ENCODE measurements at places on chromosomes 1 and 21. TPM values are rescaled to one million over a fixed set of nuclear protein-coding genes. Genes with fewer than 3 reads are reported as not detected.

GRCh38 chr1:169308313-169309039 is 59.1 kb downstream of the NME7 start:
- DNase-seq = no peak

- DNase-seq = peak; percentile 88
Measured at GRCh38 chr21:35840197-35840799, 220.0 kb downstream of the SETD4 start.

- no peak for DNase-seq
Measured at GRCh38 chr1:207097871-207098324, 6.1 kb upstream of the C4BPA start.

- peak; percentile 24 for DNase-seq
Measured at GRCh38 chr1:177780096-177780700, 189.7 kb downstream of the SEC16B start.

GRCh38 chr1:96756789-96757188 is 35.2 kb downstream of the PTBP2 start:
- DNase-seq = no peak

- no peak for DNase-seq
Measured at GRCh38 chr1:212864201-212864600, 6.1 kb downstream of the FLVCR1 start.

GRCh38 chr1:34619256-34619655 is 135.6 kb upstream of the GJB5 start:
- no peak for DNase-seq

DNA sequence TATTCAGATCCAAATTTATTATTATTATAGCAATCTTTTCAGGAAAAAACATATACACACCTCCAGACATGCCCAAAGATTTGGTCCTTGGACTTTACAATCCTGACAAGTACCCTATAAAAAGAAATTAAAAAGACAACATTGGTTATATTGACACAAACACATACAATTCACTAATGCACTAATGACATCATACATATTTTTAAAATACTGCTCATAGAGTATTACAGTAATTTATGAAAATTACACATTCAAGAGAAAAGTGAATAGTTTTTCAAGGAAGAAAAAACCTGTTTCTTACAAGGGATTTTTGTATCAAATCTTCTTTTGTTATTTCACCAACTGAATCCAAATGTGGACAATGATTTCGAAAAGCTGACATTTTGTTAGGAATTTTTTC is 18.3 kb downstream of the USP33 start:
- no peak for DNase-seq

GRCh38 chr1:19210772-19211549 is 895 bp upstream of the UBR4 start:
- DNase-seq = no peak

DNA sequence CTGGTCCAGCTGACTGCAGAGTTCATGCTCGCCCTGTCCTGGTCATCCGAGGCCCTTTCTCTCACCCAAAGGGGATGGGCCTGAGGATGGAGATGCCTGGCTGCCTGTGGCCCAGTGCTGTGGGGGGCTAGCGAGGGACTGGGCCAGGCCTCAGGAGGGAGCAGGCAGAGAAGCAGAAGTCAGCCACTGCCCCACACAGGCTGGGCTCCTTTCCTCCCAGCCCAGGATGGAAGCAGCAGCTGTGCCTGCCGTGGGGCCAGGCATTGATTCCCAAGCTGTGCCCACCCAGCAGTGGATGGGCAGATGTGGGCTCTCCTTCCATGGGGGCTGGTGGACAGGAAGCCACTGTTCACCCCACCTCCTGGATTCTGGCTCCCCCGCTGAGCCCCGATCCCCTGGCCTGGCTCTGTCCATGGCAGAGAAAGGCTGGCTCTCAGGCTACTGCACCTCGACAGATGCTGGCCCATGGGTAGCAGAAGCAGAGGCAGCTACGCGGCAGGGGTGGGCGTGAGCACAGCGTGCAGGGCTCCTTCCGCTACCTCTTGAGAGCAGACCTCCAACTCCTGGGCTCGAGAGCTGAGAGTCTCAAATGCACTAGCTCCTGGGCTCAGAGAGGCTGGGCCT is 24.6 kb downstream of the RUNX3 start:
- no peak for DNase-seq

GRCh38 chr1:39737546-39738169 is 1.0 kb upstream of the PPIE start:
- DNase-seq = peak; percentile 20

DNA sequence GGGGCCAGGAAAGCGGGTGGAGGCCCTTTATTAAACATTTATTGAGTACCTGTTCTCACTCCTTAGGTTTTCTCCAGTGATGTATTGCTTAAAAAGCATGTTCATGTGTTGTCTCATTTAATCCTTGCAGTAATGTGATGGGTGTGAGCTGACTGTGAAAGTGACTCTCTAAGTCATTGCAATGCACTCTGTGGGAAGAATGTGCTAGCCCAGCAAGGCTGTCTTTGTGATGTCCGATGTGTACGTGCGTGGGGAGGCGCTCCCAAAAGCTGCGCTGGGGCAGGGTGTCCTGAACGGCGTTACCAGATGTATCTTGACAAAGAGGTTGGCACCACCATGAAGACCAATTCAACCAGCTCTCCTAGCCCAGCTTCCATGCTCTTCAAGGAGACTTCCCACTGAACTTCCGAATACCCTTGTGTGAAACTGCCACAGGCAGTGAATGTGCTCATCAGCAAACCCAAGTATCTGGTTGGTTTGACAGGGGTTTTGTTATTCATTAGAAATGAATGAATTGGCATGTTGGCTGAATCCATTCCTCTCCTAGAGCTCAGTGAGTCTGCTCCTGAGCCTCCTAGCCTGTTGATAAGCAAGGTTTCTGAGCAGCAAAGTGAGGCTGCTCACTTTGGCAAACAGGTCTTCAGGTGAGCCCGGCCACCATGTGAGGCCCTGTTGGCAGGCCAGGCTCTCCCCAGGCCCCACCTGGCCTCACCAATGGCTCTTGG is 28.0 kb downstream of the NUAK2 start:
- DNase-seq = no peak

GRCh38 chr21:33432496-33432895 is 29.3 kb downstream of the IFNGR2 start:
- DNase-seq = no peak

GRCh38 chr21:32993894-32994293 is 31.8 kb upstream of the OLIG2 start:
- no peak for DNase-seq

DNA sequence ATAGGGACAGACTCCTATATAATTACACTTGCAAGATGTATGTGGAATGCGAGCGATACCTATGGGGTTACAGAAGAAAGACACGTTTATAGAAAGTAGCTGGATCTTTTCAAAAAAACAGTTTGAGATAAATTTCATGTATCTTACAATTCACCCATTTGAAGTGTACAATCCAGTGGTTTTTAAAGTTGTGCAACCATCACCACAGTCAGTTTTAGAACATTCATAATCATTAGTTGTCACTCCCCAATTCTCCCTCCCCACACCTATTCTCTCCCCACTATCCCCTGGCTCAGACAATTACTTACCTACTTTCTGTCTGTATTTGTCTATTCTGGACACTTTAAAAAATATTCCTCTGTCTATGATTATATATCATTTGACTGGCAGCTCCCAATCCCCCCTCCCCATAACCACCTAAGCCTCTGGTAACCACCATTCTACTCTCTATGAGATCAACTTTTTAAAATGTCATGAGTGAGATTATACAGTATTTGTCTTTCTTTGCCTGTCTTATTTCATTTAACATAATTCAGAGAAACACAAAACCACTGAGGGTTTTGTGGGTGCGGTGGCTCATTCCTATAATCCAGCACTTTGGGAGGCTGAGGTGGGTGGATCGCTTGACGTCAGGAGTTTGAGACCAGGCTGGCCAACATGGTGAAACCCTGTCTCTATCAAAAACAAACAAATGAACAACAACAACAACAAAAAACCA is 39.1 kb downstream of the MRPS6 start:
- no peak for DNase-seq

- no peak for DNase-seq
Measured at GRCh38 chr1:62076286-62076685, 118.4 kb upstream of the L1TD1 start.

DNA sequence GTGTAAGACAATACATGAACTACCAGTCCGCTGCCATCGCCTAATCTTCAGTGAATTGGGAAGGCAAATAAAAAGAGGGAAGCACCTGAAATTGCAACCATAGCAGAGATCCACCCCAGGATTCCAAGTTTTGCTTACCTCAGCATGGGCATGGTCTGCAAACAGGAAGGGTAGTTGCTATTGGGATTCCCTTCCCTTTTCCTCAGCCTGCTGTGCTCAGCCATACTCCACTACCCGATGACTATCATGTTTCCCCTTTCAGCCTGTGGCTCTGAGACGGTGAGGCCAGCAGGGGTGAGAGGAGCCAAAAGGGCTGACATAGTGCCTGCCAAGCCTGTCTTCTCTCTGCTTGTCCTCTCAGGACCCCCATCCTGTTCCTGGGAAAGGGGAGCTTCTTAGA is 64.2 kb downstream of the GPR137B start:
- DNase-seq = peak; percentile 29

- DNase-seq = peak; percentile 90
Measured at GRCh38 chr1:219566951-219567947, 45.7 kb downstream of the ZC3H11B start.

- peak; percentile 89 for DNase-seq
Measured at GRCh38 chr1:39410915-39411436, 80.5 kb upstream of the BMP8A start.

- DNase-seq = no peak
Measured at GRCh38 chr21:17391811-17392340, 121.0 kb upstream of the CXADR start.

DNA sequence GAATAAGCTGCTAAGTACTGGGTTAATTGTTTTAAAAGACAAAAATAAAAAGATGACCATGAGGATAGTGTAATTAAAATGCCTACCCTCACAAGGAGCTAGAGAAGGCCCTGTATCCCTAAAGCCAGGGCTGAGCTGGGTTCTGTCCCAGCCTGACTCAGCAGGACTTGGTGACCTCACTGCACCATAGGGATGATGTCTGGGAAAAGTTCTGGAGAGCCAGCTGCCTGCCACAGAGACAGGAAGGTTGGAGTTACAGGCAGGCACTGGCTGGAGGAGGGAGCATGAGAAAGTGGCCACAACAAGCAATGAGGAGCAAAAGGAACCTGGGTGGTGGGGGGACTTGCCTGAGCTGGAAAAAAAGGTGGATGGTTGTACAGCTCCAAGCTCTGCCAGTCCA is 5.7 kb upstream of the TNR start:
- DNase-seq = no peak

DNA sequence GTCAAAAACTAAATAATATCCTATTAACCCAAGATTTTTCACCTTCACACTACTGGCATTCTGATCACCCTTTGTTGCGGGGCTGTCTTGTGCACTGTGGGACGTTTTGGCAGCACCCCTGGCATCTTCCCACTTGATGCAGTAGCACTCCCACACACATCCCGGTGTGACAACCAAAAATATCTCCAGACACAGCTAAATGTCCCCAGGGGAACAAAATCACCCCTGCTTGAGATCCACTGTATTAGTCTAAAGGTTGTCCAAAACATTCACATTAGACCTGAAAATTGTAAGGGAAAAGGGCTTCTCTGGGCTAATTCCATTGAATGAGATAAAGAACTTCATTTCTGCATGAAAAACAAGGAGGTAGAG is 37.8 kb downstream of the PLEKHO1 start:
- no peak for DNase-seq

DNA sequence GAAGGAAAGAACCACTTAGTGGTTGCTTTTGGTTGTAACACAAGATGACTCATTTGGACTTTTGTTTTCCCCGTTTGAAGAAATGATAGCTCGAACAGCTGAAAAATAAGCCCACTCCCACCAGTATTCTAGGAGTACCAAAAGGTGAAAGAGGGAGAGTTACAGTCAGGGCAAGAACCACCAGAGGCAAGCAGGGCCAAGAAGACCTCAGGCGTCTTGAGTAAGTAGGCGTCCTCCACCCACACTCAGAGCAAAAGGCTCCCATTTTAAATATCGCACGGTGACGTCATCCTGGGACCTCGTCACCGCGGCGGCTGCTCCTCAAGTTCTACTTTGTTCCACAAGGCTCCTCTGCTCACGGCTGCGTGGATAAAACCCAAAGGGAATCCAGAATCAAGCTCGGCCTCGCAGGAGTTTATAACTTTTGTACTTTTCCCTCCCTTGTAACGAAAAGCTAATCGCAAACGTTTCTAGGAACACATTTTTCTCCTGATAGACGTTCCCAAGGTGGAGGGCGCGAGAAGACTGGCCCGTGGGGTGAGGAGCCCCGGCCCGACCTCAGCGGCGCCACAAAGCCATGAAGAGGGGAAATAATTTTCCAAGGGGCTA is 1.2 kb downstream of the BTG3 start:
- DNase-seq = peak; percentile 95

GRCh38 chr21:46228345-46229051 is at the start of gene LSS:
TSS of gene LSS (minus strand) at chr21:46228774. CDS start at chr21:46228745, 29 bp downstream.
- DNase-seq = peak; percentile 97

DNA sequence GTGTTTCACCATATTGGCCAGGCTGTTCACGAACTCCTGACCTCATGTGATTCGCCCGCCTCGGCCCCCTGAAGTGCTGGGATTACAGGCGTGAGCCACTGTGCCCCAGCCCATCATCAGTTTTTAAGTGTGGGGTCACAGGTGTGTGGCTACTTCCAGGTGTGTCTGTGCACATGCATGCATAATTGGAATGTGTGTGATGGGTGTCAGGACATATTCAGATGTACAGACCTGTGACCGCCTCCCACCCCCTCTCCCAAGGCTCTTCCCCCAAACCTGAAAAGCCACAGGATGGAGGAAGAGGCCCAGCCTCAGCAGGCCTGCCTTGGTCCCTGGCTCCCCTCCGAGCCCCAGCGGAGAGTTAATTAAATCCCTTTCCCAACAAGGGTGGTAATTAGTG is 37.3 kb upstream of the CSF3R start:
- no peak for DNase-seq

GRCh38 chr1:54126271-54126815 is 26.5 kb downstream of the CDCP2 start:
- DNase-seq = no peak

- no peak for DNase-seq
Measured at GRCh38 chr1:41485605-41486004, 1.1 kb upstream of the EDN2 start.

EIF3I gene
- polyA plus RNA-seq = 255 TPM

CHRM3 gene
- polyA plus RNA-seq = 0.91 TPM

LRRC8B gene
- polyA plus RNA-seq = 6.0 TPM

MTARC2 gene
- polyA plus RNA-seq = 36.1 TPM

IL20 gene
- 0.11 TPM for polyA plus RNA-seq

C8B gene
- polyA plus RNA-seq = 0.22 TPM

S100B gene
- 6.0 TPM for polyA plus RNA-seq

SYT14 gene
- polyA plus RNA-seq = under 0.01 TPM

CELA3A gene
- polyA plus RNA-seq = 0.92 TPM

NR0B2 gene
- 1.6 TPM for polyA plus RNA-seq
